ENCODE measurements at places on chromosomes 13 and 19.

DNA sequence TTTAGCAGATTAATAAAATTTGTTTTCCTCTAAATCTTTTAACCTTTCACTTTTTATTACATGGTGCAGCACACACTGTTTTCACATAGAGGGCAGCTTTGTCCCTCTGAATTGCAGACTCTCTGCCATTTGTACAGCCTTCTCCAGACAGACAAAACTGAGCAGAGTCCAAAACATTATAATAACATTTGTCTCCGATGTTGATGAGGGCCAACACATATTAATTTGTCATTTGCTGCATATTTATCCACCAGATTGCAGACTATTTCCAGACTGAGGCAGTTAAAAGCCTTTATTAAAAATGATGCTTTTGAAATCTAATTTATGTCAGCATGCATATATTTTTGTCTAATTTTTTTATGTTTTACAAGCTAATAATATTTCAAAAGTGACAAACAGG is 1251.9 kb upstream of the SLC10A2 start:
- peak; percentile 2 for DNase-seq

GRCh38 chr19:16836115-16837034 is 7.2 kb downstream of the SIN3B start:
- peak; percentile 90 for DNase-seq

GRCh38 chr13:56198350-56198749 is 942.4 kb upstream of the PRR20A start:
- DNase-seq: no peak

- DNase-seq: no peak
These were observed 1251.0 kb downstream of the PCDH17 start for GRCh38 chr13:58882516-58882915.

- DNase-seq: peak; percentile 22
These were observed 525 bp downstream of the CARS2 start for GRCh38 chr13:110705356-110705825.

DNA sequence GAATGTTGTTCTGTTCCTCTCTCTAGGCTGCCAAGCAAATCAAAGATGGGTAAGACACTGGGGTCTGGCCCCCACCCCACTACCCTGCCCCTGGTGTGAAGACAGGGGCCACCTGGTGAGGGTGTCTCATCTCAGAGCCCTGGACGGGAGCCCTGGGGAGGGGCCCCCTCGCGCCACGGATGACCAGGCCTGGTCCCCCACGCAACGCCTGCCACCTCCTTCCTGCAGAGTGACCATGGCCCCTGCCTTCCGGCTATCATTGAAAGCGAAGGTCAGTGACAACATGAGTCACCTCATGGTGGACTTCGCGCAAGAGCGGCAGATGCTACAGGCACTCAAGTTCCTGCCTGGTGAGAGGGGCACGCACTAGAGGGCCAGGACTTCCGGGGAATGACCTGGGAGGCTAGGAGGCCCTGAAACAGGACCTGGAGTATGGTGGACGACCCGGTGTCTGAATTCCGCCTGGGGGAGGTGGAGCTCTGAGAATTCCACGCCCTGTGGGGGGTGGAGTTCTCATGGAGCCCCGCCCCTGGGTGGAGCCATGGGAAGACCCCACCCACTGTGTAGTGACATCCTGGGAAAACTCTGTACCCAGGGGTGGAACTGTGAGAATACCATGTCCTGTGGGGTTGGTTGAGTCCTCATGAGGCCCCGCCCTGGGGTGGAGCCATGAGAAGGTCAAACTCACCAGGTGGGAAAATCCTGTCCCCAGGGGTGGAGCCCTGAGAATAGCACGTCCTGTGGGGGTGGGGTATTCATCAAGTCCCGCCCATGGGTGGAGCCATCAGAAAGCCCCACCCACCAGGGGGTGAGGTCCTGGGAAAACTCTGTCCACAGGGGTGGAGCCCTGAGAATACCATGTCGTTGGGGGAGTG is 6.1 kb downstream of the FSD1 start:
- peak; percentile 42 for DNase-seq

GRCh38 chr13:59303433-59303832 is 860.3 kb downstream of the DIAPH3 start:
- DNase-seq: no peak

- DNase-seq: peak; percentile 91
These were observed 9.9 kb downstream of the LMTK3 start for GRCh38 chr19:48501494-48502349.

GRCh38 chr13:30398601-30399072 is 23.7 kb upstream of the UBE2L5 start:
- DNase-seq: no peak

DNA sequence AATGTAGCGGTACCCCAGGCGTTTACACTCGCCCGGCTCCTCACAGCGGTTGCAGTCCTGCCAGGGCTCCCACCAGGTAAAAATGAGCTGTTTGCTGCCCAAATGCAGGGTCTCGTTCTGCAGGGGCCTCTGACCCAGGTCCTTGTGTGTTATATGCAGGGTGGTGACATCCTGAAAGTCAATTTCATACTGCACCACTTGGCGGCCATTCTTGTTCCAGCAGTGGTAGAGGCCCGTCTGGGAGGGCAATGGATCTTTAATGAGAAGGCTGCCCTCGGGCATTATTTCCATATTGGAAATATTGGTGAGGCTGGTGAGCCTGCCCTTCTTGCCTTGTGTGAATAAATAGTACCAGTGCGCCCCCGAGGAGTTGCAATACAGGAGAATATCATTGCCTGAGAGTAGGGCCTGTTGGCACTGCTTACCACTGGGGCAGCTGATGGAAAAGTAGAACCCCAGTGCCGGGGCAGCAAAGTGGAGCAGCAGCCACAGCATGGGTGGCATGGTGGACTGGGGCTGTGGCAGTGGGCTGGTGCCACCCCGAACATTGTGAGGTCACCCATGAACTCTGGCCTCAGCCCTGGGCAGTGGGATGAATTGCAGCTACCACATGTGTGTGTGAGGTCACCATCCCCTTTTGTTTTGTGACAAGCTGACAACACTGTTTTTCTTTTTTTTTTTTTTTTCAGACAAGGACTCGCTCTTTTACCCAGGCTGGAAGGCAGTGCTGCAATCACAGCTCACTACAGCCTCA is at the start of gene FAM187B:
TSS of gene FAM187B (minus strand) at position 563 of the 754 bp plus-strand sequence. CDS start at position 504, 59 bp downstream.
- DNase-seq: no peak

DNA sequence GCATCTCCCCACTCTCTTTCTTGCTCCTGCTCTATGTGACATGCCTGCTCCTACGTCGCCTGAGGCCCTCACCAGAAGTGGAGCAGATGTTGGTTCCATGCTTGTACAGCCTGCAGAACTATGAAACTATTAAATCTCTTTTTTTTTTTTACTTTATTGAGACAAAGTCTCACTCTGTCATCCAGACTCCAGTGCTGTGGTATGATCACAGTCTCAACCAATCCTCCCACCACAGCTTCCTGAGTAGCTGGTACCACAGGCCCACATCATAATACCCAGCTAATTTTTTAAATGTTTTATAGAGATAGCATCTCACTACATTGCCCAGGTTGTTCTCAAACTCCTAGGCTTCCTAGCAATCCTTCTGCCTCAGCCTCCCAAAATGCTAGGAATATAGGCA is 1067.7 kb downstream of the PCDH9 start:
- DNase-seq: no peak

DNA sequence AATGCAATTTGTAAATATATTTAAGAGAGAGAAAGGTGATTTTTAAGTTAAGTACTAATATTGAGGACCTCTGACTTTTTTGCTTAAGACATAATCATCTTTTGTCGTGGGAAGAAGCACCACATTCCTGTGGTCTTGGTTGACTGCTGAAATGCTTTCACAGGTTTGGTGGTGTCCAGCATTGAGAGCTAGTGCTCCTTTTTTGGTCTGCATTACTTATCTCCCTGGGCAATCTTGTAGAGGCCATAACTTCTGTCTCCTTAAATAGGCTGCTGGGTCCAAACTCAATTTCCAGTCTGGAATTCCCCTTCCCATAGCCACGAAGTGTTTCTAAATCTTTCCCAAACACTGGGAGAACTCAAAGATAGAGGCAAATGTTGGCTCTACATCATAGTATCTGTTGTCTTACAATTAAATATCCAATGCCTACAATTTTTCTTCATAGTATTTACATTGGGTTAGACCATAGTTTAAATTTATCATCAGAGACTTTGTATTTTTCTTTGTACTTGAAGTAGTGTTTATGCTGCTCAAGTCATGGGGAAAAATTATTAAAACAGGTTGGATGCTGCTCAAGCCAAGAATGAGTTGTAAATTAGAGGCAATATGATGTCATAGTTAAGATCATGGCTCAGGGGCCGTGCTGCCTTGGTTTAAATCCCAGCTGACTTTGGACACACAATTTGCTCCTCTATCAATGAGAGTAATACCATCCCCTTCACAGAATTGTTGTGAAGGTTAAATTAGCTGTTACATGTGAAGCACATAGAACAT is 105.6 kb downstream of the POSTN start:
- no peak for DNase-seq

DNA sequence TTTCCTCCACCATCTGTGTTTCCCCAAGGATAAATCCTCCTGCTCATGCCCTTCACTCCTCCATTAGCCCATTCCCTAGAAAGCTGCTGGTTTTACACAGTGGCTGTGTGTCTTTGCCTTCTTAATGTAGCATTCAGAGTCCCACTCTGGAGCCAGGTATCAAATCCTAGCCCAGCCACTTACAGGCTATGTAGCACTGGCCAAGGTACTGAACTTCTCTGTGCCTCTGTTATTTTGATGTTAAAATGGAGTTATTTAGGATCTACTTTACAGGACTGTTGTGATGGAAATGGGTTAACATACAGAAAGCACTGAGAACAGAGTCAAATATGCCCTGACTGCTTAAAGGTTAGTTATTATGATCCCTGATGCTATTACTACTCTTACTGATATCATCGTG is 1.5 kb upstream of the ZSCAN4 start:
- no peak for DNase-seq

- no peak for DNase-seq
These were observed 7.5 kb downstream of the SUGP2 start for GRCh38 chr19:19025861-19026260.

DNA sequence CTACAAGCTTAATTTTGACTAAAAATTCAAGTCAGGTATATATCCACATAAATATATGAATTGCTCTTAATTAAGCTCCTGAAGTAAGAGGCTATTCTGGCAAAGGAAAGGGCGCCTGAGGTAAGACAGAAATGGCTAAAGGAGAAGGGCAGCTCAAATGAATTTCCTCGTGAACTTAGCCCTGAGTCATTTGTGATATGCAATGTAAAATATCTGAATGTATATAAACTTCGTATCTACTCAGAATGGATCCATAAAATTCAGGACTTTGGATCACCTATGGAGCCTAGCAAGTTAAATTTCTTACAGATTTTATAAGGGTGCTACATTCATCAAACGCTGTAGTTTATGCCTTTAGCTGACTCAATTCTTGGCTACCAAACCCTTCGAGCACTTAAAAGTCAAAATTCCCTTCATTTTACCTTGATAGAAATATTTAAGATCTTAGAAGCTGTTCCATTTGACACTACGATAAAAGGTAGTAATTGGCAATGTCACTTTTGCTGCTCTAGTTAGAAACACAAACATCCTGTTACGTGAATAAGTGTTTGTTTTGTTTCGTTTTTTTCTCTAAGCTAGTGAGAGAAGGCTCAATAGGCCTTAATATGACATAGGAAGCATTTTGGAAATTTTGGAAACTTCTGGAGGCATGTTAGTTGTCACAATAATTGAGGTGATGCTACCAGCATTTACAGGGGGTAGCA is 69.2 kb downstream of the DIAPH3 start:
- no peak for DNase-seq

- no peak for DNase-seq
These were observed 15.3 kb downstream of the SYDE1 start for GRCh38 chr19:15122331-15123030.

- DNase-seq: peak; percentile 74
These were observed 7.7 kb upstream of the TBC1D4 start for GRCh38 chr13:75489502-75490263.

DNA sequence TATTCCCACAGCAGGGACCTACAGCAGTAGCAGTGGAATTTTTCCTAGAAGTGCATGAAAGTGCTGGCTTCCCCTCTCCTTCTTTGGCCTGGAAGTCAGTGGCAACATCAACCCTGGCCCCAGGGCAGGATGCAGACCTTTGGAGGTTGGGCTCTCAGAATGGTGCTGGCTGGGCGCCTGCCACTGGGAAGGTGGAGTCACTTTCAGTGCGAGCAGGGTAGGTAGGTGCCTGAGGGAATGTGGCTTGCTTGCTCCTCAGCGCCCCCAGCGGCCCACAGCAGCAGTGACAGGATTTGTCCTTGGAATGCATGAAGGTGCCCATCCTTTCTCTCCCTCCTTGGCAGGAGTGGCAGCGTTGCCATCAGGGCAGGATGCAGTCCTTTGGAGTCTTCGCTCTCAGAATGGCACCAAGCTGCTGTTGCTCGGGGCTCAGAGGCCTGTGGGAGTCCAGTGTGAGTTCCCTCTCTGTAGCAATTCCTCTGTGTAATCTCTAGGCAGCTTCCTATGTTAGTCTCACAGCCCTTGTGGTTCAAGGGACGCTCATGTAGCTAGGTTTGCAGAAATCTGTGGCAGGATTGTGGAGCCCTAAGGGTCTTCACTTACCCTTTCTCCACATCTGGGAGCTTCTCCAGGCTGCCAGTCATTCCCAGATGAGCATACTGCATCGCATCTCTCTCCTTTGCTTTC is 354.4 kb upstream of the DACH1 start:
- DNase-seq: peak; percentile 37

DNA sequence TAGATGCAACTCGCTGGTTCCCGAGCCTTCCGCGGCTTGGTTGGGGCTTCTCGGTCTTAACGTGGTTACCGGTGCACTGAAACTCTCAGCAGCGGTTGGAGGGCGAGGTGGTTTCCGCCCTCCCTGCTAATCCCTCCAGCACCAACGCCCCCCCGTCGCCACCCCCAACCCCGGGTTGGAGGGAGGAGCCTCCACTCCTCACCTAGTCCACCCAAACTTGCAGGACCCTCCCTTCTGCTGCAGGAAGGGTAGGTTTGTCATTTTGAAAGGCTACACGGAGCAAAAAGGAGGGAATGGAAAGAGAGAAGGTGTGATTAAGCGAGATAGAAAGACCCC is 465.0 kb downstream of the ITGBL1 start:
- no peak for DNase-seq

- peak; percentile 93 for DNase-seq
These were observed 34.5 kb downstream of the MYO9B start for GRCh38 chr19:17109962-17110598.

DNA sequence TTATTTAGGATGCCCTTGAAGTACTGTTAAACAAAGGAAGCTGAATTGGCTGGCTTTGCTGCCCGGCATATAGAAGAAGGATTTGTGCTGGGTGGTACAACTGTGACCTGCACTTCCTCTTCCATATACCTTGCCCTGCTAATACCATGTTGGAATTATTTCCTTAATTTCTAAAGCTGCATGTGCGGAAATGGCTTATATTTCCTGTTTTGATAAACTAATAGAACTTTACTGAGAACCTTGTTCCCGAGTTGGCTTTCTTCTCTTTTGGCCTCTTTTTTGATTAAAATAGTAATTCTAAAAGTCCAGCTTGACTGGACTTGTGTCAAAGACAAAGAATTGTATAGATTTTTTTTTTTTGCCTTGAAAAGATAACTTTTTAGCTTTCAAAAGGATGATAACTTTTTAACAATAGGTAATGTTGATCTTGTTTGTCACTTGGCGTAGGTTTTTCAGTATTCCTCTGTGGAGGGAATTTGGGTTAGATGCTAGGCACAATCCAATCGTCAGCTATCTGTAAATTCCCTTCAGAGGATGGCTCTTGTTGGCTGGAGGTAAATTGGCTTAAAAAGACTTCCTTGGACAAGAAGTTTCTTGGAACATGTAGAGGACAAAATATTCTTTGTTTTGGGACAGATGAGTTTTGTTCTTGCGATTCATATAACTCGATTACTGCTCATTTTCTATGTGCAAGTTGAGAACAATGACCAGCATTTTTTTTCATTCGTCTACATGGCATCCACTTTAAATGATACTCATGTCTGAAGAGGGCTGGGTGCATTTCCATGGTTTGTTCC is 41.4 kb downstream of the COL4A2 start:
- no peak for DNase-seq

All from hematopoietic multipotent progenitor cell treated with erythropoietin and hydrocortisone succinate and interleukin-3 and kit ligand, for 4 days (in vitro differentiated cells).